ENCODE measurements at places on chromosomes 12 and 14. TPM values are rescaled to one million over a fixed set of nuclear protein-coding genes. Genes with fewer than 3 reads are reported as not detected.

- no peak for DNase-seq
These were observed 48.6 kb downstream of the IRAK3 start for GRCh38 chr12:66237505-66238175.

- DNase-seq, result no peak
These were observed 27.1 kb downstream of the LTBP2 start for GRCh38 chr14:74584951-74585350.

GRCh38 chr12:95615749-95616148 lies 64.5 kb upstream of the USP44 start:
- DNase-seq, result peak; percentile 98

GRCh38 chr14:76977793-76978720 lies 50.5 kb downstream of the IRF2BPL start:
- DNase-seq, result no peak

DNA sequence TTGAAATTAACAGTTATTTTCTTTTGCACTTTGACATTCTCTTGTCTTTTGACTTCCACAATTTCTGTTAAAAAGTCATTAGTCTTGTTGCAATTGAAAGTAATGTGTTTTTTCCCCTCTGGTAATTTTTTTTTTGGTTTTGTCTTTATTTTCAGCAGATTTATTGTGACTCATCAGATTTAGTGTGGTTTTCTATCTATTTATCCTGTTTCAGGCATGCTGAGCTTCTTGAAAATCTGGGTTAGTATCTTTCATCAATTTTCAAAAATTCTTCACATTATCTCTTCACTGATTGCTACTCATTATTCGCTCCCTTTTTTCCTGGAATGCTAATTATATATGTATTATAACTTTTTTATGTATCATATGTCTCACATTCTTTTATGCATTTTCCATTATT lies 15.3 kb upstream of the NTF3 start:
- DNase-seq, result no peak

- no peak for DNase-seq
These were observed 873.6 kb downstream of the LRFN5 start for GRCh38 chr14:42480255-42480654.

- no peak for DNase-seq
These were observed 43.6 kb downstream of the TRPV4 start for GRCh38 chr12:109789526-109790048.

SNRNP35 gene
- total RNA-seq, result 15.1 TPM

KRT85 gene
- total RNA-seq, result not detected

DNA sequence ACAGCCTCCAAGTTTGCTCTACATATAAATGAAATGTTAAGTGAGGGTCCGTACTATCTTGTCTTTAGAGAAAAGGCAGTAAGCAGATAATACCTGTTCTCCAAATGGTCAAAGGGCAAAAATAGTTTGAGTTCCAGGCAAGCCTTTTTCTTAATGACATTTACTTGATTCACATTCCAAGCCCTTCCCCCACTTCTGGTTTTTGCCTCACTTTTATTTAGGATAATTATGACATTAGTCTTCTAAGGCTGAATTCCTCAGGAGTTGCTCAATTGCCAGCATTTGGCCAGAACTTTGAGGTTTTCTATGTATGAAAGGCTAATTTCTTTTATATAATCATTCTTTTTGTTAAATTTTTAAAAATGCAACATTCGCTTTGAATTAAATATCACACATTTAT lies 62.5 kb upstream of the DUSP6 start:
- no peak for DNase-seq

STYK1 gene
- total RNA-seq, result 8.1 TPM

GRCh38 chr12:116076399-116076798 lies 201.1 kb downstream of the MED13L start:
- DNase-seq, result no peak

HRK gene
- total RNA-seq, result not detected

DNA sequence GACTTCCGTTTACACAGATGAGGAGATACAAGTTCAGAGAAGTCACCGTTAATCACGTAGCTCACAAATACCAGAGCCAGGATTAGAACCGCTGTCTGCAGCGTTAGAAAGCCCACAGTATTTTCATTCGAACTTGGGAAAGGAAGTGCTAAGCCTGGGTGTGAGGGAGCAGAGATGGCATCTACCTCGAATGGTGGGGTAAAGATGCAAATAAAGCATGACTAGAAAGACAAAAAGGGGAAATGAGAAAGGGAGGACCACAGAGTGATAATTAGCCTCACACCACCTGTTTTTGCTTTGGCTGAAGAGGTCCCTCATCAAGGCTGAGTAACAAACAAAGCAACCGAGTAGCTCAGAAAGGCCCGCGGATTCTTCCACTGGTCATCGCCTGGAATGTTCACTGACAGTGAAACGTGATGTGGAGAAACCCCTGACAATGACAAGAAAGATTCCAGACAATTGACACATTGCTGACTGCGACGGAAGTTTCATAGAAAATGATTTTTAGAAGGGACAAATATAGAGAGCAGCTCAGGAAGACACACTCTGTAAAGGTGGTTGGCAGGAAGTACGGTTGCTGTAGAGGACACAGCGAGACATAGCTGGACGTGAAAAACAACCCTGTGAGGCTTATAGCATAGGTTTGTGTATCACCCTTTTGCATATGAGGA lies 31.5 kb upstream of the BHLHE41 start:
- DNase-seq, result peak; percentile 28

DNA sequence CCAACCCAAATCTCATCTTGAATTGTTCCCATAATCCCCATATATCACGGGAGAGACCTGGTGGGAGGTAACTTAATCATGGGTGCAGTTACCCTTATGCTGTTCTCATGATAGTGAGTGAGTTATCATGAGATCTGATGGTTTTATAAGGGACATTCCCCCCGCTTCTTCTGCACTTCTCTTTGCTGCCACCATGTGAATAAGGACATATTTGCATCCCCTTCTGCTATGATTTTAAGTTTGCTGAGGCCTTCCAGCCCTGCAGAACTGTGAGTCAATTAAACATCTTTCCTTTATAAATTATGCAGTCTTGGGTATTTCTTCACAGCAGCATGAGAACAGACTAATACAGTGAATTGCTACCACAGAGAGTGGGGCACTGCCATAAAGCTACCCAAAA lies 179.1 kb downstream of the LRIG3 start:
- no peak for DNase-seq

OR6C68 gene
- not detected for total RNA-seq

GRCh38 chr14:49363821-49364751 lies 222.1 kb downstream of the RPS29 start:
- no peak for DNase-seq

GRCh38 chr12:111066744-111067437 lies 146.5 kb upstream of the MYL2 start:
- no peak for DNase-seq

DNA sequence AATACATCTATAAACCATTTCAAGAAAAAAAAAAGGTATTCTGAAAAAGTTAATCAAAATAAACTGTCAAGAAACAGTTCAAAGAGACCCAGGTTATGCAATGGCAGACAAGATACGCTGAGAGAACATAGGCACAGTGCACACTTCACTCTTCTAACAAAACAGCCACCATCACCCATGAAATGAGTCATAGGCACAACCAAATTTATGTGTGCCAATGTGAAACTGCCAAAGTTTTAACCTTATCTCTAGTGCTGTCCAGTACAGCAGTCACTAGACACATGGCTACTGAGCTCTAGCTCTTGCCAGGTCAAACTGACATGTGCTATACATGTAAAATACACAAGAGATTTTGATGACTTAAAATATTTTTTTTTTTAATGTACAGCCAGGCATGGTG lies 1.4 kb downstream of the CEP128 start:
- DNase-seq, result no peak

DNA sequence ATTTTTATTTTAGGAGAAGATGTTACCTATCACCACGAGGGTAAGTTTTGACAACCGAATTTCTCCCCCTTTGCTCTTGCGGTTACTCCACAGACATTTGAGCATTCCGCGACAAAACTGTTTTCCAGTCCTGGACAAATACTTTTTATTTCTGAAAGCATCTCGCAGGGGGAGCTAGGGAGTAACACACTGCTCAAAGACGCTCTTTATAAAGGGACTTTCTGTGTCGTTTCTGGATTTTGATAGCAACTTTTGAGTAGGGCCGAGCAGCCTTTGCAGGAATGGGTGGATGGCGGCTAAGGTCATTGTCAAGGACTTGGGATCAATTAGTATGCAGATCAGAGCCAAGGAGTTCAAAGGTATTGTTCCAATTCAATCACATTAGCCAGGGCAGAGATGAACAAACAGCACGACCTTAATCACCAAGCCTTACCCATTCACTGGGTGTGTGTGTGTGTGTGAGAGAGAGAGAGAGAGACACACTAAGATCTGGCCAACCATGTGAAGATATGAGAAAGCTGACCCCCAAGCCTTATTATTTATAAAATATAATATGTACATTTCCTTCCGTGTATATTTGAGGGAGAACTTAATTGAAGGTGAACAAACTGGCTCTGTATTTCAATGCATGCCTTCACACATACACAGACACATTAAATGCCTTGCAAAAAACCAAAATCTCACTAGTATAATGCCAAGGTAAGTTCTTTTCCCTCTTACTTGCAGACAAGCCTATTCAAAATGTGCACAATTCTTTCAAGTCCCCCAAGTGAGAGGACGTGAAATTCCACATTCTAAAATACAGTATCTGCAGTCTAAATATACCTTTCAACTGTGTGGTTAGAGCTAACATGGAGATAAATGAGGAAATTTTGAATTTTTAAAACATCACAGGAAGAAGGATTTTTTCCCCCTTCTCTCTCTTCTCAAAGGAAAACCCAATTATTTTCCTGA lies 613.8 kb downstream of the VRK1 start:
- no peak for DNase-seq

ADAM21 gene
- under 0.01 TPM for total RNA-seq

- no peak for DNase-seq
These were observed 53.6 kb downstream of the PPFIA2 start for GRCh38 chr12:81705586-81705985.

DNA sequence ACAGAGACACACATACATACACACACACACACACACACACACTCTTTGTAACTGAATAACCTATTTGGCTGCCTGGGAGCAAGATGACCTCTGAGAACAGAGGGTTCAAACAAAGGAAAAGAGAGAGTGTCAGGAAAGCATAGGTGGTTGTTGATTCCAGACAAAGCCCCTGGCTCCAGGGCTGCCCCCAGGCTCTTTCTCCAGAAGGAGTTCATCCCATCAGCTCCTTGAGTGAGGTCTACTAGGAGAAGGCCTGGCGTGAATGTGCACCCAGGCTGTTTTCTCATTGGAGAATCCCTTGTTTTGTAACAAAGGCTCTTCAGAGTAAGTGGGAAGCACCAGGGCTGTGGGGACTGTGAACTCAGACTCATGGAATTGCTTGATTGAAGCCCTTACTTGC lies 151.9 kb downstream of the EMP1 start:
- DNase-seq, result no peak

DNA sequence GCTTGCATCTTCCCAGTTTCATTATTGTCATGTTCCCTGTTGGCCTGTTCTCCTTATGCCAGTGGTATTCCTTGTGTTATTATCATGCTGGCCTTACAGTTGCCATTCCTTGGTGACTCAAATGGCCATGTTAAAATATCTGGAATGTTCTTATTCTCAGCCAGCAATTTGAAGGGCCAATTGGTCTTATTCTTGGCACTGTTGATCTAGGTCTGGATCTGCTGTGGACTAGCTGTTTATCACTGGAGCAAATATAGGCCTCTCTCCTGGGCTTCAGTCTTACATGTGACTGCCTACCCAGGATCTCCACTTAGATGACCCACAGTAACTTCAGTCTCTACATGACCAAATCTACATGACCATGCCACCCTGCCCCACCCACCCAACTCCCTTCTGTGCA lies 5.4 kb downstream of the CIPC start:
- DNase-seq, result no peak

- no peak for DNase-seq
These were observed 115.3 kb upstream of the CCND2 start for GRCh38 chr12:4158306-4158705.

GRCh38 chr12:1533205-1533601 lies 61.2 kb downstream of the FBXL14 start:
- no peak for DNase-seq

ARID4A gene
- 8.7 TPM for total RNA-seq

GRCh38 chr12:47781479-47782371 lies 8.7 kb downstream of the SLC48A1 start:
- DNase-seq, result no peak

GRCh38 chr14:64960762-64961276 lies 11.3 kb downstream of the RAB15 start:
- no peak for DNase-seq

DNA sequence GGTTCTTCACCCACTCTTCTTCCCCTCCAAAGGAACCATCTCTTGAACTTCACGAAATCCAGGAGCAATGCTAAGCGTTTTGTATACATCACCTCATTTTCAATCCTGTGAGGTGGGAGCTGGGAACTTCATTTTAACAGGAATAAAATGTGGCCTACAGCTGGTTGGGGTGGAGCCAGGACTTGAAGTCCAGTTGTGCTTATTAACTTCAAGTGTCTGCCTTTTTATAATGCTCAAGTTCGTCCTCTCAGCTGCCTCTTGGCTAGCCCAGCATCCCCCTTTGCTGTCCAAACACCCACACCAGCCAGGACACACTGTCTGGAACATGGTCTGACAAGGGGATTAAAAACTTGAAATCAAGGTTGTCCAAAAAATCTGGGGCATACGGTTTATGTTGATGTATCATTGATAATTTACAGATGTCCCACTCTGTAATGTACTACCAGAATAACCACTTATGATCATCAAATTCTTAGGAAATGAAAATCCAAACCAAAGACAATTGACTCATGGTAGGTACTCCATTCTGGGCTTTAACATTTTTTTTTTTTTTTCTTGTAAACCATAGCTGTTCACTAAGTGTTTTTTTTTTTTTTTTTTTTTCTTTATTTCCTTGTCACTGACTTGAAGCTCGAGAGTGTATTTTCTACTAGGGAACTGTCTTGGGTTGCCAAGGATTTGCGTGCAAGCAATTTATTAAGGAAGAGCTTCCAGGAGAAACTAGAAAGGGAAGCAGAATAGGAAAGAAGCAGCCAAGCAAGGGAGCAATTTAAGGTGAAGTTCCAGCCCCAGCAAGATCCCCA lies 252.3 kb downstream of the EFCAB11 start:
- no peak for DNase-seq

GRCh38 chr12:107600581-107601144 lies 84.9 kb upstream of the PWP1 start:
- DNase-seq, result no peak

GRCh38 chr12:30806989-30807694 lies 52.4 kb upstream of the CAPRIN2 start:
- peak; percentile 82 for DNase-seq

BEGAIN gene
- 0.20 TPM for total RNA-seq

DNA sequence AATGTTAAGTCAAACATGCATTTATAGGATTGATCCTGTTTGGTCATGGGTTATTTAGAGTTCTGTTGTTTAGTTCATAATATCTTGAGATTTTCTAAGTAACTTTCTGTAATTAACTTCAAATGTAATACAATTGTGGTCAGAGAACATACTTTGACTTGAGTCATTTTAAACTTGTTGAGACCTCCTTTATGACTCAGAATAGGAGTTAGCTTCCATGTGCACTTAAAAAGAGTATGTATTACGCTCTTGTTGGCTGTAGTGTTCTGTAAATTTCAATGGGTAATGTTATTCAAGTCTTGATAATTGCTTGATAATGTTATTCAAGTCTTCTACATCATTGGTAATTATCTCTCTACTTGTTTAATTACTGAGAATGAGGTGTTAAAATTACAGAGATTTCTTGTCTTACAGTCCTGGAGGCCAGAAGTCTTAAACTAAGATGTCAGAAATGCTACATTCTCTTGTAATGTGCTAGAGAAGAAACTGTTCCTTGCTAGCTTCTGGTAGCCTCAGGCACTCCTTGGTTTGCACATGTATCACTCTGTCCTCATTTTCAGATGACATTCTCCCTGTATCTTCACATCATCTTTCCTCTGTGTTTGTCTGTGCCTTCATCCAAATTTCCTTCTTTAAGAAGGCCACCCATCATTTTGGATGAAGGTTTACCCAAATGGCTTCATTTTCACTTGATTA lies 197.3 kb downstream of the TMTC3 start:
- DNase-seq, result no peak

TCL1B gene
- total RNA-seq, result not detected
